ENCODE measurements at places on chromosomes 2 and 18. TPM values are rescaled to one million over a fixed set of nuclear protein-coding genes. Genes with fewer than 3 reads are reported as not detected.

Gene B4GALT6
- total RNA-seq = 40.0 TPM

Gene VWC2L
- total RNA-seq = 0.23 TPM

Gene MYO5B
- 0.25 TPM for total RNA-seq

Gene SCG2
- total RNA-seq = 8.6 TPM

DNA sequence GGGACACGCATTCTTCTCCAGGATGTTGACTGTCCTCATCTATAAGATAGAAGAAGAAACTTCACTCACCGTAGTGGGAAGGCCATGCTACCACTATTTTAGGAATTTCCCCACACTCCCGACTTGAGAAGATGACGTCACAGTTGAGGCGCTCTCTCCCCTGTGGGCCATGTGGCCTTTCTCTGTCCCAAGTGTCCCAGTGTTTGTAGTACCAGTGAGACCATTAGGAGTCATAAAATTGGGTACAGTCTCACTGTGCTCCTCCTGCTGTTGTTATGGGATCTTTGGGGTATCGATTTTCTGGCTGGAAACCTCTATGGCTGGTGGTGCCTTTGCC, 7.2 kb upstream of the SNTG2 start:
- DNase-seq = no peak
- H3K27me3 ChIP-seq = peaks cover 34% of the 10 kb centered on the region
- no peak overlapping the region for H3K27ac ChIP-seq
- peaks cover 2% of the 10 kb centered on the region for H3K36me3 ChIP-seq
- no peaks in the 10 kb centered on the region for H3K4me1 ChIP-seq
- H3K4me3 ChIP-seq = no peak overlapping the region

GRCh38 chr2:123870206-123870880, 154.7 kb upstream of the CNTNAP5 start:
- DNase-seq = no peak
- no peak overlapping the region for H3K4me3 ChIP-seq
- peaks cover 2% of the 10 kb centered on the region for H3K36me3 ChIP-seq
